Neural progenitor cell (in vitro differentiated cells): ENCODE measurements at places on chromosomes 1 and 21. TPM values are rescaled to one million over a fixed set of nuclear protein-coding genes. Genes with fewer than 3 reads are reported as not detected.
A peak's percentile ranks its signal among the peaks of the same experiment; 100 is the strongest.

ATP6V1G3 gene
- not detected in 2 replicates for total RNA-seq

GRCh38 chr1:20708057-20708456 lies 9.8 kb downstream of the KIF17 start:
- no peak overlapping the region for H3K27ac ChIP-seq
- no peaks in the 10 kb centered on the region for H3K4me1 ChIP-seq
- no peaks in the 10 kb centered on the region for H3K27me3 ChIP-seq
- no peaks in the 10 kb centered on the region for H3K36me3 ChIP-seq
- no peak for DNase-seq

KCNK1 gene
- 0.11 and 0.31 TPM in 2 replicates for total RNA-seq

DNA sequence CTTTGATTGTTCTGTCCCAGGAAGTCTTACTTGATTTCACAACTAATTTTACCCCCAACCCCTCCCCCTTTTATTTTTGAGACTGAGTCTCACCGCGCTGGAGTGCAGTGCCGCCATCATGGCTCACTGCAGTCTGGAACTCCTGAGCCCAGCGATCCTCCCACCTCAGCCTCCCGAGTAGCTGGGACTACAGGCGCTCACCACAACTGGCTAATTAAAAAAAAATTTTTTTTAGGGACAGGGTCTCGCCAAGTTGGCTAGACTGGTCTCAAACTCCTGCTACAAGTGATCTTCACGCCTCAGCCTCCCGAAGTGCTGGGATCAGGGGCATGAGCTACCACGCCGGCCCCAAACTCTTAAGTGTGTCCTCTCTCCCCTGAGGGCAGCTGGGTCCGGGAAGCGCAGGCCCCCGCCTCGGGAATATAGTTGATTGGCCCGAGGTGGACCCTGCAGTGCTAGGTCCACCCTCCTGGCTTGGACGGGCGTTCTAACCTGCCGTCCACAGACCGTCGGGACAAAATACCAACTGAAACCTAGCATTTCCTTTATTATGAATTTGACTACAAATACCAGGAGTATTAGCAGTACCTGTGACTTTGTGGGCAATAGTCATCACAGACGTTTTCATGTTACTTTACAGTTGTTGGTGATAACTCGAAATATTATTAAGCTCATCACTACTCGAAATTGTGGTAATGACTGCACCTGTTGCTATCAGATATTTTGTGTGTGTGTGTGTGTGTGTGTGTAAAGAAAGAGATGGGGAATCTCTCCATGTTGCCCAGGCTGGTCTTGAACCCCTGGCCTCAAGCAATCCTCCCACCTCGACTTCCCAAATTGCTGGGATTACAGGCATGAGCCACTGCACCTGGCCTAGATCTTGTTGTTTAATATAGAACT lies 642 bp upstream of the PARP1 start:
- no peaks in the 10 kb centered on the region for H3K27me3 ChIP-seq
- no peak overlapping the region for H3K27ac ChIP-seq
- peaks cover 36% of the 10 kb centered on the region for H3K4me1 ChIP-seq
- peak overlapping the region; percentile 71 for H3K4me3 ChIP-seq

GRCh38 chr1:103106426-103107341 lies 1.6 kb downstream of the COL11A1 start:
- peaks cover 30% of the 10 kb centered on the region for H3K4me1 ChIP-seq
- peak; percentile 81 for DNase-seq
- H3K4me3 ChIP-seq, result peak overlapping the region; percentile 69

DNA sequence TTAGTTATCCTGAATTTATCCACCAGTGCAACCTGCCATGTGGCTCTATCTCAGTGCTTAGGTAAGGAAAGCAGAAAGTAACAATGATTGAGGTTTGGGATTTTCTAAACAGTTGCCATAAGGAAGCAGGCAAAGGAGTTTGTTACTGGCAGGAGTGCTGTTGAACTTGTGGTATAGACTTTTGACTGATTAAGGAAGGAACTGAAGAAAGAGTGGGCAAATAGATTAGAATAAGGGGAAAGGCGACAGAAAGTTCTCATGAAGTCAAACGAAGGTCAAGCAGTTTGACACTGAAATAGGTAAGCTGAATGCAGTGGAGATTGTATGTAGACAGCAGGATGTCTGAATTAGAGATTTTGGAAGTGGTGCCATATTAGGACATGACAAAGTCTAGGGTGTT lies 24.2 kb upstream of the CR2 start:
- no peak for DNase-seq
- no peaks in the 10 kb centered on the region for H3K27me3 ChIP-seq
- no peaks in the 10 kb centered on the region for H3K36me3 ChIP-seq
- no peak overlapping the region for H3K27ac ChIP-seq

MAP1LC3C gene
- total RNA-seq, result 0.19 TPM in 1 of 2 replicates, not detected in the other

DNA sequence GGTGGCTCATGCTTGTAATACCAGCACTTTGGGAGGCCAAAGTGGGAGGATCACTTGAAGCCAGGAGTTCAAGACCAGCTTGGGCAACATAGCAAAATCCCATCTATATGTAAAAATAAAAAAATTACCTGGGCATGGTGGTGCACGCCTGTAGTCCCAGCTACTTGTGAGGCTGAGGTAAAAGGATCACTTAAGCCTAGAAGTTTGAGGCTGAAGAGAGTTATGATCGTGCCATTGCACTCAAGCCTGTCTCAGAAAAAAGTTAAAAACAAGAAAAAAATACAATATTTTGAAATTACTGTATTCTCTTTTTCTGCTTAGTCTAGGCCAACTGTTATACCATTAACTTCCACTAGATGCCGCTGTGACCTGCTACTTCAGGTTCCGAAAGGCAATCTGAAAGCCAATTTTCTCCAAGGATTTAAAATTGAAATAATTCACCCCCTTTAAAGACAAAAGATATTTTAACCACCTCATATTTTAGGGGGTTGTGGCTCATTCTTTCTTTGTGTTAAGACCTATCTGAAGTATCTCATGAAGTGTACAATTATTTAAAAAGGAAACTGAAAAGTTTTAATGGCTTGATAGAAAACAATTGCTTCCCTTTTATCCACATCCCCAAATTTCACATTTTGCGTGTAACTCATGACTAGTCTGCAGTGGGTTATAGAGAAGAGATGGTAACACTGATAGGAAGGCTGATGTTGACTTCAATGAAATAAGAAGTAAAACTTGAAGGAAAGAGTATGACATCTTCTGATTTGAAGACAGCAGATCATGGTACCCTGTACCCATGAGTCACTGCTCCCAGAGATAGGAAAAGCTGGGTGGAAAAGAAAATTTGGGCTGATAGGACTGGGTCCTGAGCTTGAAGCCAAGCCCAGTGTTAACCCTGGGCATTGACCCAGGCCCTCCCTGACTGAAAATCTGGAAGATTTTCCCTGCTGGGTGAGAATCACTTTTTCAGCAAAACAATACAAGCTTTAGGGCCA lies 24.4 kb upstream of the CLDN14 start:
- no peak overlapping the region for H3K27ac ChIP-seq
- H3K36me3 ChIP-seq, result no peaks in the 10 kb centered on the region
- H3K4me1 ChIP-seq, result no peaks in the 10 kb centered on the region
- DNase-seq, result peak; percentile 55

RNU1-2 gene
- total RNA-seq, result under 0.01 TPM in 2 replicates

- no peaks in the 10 kb centered on the region for H3K36me3 ChIP-seq
- H3K4me1 ChIP-seq, result no peaks in the 10 kb centered on the region
- no peaks in the 10 kb centered on the region for H3K27me3 ChIP-seq
- peak; percentile 34 for DNase-seq
- H3K27ac ChIP-seq, result no peak overlapping the region
These were observed 2.7 kb downstream of the SERPINC1 start for GRCh38 chr1:173914366-173914871.

DNA sequence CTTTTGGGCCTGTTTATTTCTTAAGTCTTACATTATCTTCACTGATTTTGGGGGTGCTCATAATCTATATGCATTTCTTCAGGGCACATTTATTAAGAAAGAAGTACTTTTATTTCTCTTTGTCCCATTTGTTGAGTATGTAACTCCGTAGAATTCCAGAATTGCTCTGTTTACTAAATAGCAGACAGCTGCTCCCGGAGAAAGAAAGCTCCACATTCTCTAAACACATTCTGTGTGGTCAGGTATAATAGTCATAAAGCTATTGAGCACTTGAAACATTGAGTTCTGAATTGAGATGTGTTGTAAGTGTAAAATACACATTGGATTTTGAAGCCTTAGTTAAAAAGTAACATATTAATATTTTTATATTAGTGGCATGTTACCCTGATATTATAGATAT lies 206.5 kb downstream of the SPATA17 start:
- no peaks in the 10 kb centered on the region for H3K27me3 ChIP-seq
- H3K36me3 ChIP-seq, result no peaks in the 10 kb centered on the region
- no peak overlapping the region for H3K4me3 ChIP-seq
- DNase-seq, result no peak

GRCh38 chr1:3435666-3436065 lies 18.8 kb upstream of the ARHGEF16 start:
- no peaks in the 10 kb centered on the region for H3K36me3 ChIP-seq
- H3K4me1 ChIP-seq, result peaks cover 19% of the 10 kb centered on the region
- H3K4me3 ChIP-seq, result no peak overlapping the region
- no peak overlapping the region for H3K27ac ChIP-seq
- no peaks in the 10 kb centered on the region for H3K27me3 ChIP-seq

GRCh38 chr1:92662048-92662447 lies 122.9 kb downstream of the EVI5 start:
- H3K4me1 ChIP-seq, result no peaks in the 10 kb centered on the region
- no peak overlapping the region for H3K4me3 ChIP-seq
- no peaks in the 10 kb centered on the region for H3K27me3 ChIP-seq
- H3K36me3 ChIP-seq, result peaks cover 7% of the 10 kb centered on the region

DNA sequence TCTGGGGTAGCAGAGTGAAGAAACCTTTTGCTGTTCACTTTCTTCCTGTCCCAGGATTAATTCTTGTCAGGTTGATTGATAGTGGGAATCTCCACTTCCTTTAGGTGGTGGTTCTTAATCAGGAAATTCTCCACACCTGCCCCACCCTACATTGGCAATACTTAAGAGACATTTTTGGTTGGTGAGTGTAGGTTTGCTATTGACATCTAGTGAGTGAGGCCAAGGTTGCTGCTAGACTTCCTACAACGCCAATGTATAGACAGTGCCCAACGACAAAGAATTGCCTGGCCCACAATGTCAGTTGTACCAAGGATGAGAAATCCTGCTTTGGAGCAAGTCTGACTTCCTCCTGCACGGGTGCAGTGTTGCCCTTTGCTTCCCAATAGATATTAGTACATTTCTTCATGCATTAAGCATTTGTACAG lies 38.5 kb downstream of the MAP3K7CL start:
- H3K27me3 ChIP-seq, result no peaks in the 10 kb centered on the region
- DNase-seq, result no peak
- no peaks in the 10 kb centered on the region for H3K36me3 ChIP-seq
- no peak overlapping the region for H3K27ac ChIP-seq
- H3K4me1 ChIP-seq, result no peaks in the 10 kb centered on the region

DNA sequence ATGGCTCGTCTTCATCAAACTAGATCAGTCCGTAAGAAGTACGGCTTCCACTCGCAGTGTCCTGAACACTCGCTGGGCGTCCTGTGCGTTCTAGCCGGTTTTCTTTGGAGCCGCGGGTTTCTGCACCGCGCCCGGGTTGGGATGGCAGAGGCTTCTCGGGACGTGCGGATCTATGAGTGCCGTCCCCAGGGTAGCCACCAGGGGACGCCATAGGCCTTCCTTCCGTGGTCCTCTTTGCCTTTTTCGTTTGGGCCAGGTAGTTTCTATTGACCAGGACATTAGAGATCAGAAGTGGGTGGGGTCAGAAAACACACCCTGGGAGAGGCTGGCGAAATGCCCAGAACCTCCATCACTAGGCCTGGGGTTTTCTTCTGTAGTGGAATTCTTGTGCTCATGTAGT lies 273.8 kb downstream of the FAM72C start:
- H3K4me1 ChIP-seq, result no peaks in the 10 kb centered on the region
- H3K4me3 ChIP-seq, result no peak overlapping the region
- H3K27ac ChIP-seq, result no peak overlapping the region
- no peak for DNase-seq
- no peaks in the 10 kb centered on the region for H3K27me3 ChIP-seq

GRCh38 chr21:30900881-30901280 lies 19.5 kb upstream of the KRTAP11-1 start:
- H3K27me3 ChIP-seq, result no peaks in the 10 kb centered on the region
- no peaks in the 10 kb centered on the region for H3K36me3 ChIP-seq
- DNase-seq, result no peak
- H3K4me3 ChIP-seq, result no peak overlapping the region
- peaks cover 4% of the 10 kb centered on the region for H3K4me1 ChIP-seq

GRCh38 chr1:39877980-39878956 lies 5.0 kb downstream of the TRIT1 start:
- H3K27ac ChIP-seq, result peak overlapping the region; percentile 7
- no peak overlapping the region for H3K4me3 ChIP-seq
- H3K27me3 ChIP-seq, result no peaks in the 10 kb centered on the region
- no peaks in the 10 kb centered on the region for H3K36me3 ChIP-seq
- no peak for DNase-seq

PTTG1IP gene
- total RNA-seq, result 162 and 192 TPM in 2 replicates

DNA sequence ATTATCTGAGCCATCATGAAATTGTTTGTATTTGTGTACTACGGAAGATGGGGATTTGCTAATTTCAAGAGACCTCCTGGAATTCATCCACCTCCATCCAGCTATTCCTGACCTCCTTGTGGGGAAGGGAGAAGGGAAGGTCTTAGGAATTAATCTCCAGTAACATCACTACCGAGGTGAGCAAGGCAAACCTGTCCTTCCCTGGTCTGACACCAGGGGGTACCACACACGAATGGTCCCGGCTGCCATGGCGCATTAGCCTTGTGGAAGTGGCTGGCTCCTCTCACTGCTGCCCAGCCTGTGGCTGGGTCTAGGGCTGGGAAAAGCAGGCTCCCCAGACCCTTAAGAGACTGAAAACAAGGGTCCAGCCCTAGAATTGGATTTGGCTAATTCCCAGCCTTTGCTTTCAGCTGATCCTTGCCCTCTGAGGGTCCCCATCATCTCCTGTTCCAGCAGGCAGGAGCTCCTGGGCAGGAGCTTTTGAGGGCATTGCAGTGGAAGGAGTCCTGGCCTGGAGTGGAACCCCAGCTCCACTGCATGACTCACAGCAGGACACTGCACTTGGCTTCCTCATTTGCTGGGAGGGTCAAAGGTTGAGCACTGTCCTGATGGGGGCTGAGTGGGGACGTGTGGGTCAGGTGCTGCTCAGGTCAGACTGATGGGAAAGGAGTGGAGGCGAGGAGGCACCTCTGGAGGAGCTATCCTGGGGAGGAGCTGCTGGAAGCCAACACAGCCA lies 34.8 kb downstream of the RIMS3 start:
- no peak overlapping the region for H3K4me3 ChIP-seq
- no peaks in the 10 kb centered on the region for H3K4me1 ChIP-seq
- H3K27me3 ChIP-seq, result no peaks in the 10 kb centered on the region
- no peaks in the 10 kb centered on the region for H3K36me3 ChIP-seq
- DNase-seq, result peak; percentile 83

- DNase-seq, result peak; percentile 78
- peak overlapping the region; percentile 12 for H3K4me3 ChIP-seq
- no peak overlapping the region for H3K27ac ChIP-seq
- H3K27me3 ChIP-seq, result no peaks in the 10 kb centered on the region
- peaks cover 28% of the 10 kb centered on the region for H3K4me1 ChIP-seq
These were observed 247.9 kb upstream of the LYPLAL1 start for GRCh38 chr1:218925777-218926176.

DNA sequence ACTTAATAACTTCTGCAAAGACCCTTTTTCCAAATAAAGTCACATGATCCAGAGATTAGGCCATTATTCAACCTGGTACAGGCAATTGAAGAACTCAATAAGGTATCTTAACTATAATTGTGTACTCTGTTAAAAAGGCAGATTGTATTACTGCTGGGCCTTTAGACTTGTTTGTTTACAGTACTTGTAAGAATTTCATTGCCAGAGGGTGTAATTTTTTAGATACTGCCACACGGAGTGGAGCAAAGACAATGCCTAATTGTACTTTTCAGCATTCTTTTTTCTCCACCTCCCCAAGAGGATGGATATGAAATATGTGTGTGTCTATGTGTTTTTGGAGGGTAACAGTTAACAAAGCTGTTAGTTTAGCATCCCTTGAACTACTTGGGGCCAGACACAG lies 47.5 kb downstream of the HUNK start:
- H3K27ac ChIP-seq, result no peak overlapping the region
- no peaks in the 10 kb centered on the region for H3K36me3 ChIP-seq
- H3K27me3 ChIP-seq, result no peaks in the 10 kb centered on the region
- H3K4me3 ChIP-seq, result no peak overlapping the region
- no peaks in the 10 kb centered on the region for H3K4me1 ChIP-seq
- DNase-seq, result no peak
